Effector memory CD4-positive, alpha-beta T cell (primary cell): ENCODE measurements at places on chromosomes 4 and X.

DNA sequence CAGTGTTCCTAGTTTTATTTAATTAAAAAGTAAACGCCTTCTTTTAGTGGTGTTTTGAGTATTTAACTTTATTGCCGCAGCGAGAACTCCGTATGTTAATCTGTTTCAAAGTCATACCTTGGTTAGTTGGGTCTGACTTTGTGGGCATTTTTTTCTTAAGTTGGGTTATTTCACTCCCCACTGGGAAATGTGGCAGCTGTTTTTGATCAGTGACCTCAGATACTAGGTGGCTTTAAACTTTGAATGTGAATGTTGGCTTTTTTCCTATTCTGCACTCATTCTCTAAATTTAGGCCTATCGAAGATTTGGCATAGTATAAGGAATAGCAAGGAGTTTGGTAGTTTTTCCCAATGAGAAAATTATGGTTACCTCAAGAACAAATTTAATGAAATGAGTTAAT lies 85.9 kb downstream of the FIP1L1 start:
- no peak for DNase-seq
- no peaks in the 10 kb centered on the region for H3K4me1 ChIP-seq
- peaks cover 16% of the 10 kb centered on the region for H3K36me3 ChIP-seq

DNA sequence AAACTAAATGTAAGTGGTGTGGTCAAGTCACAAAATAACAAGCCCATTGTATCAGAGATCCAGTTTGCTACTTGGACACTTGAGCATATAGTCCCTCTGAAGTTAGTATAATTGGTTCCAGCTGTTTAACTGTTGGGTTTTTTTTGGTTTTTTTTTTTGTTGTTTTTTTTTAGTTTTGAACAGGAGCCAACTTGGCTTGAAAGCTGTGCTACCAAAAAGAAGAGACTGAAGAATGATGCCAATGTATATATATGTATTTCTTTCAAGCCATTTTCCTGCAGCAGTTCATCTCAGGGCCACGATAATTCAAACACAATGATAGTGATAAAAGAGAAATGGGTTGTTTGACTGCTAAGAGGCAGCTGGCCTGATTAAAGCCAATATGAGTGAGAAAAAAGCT lies 138.3 kb downstream of the PCDH18 start:
- no peak for DNase-seq
- no peaks in the 10 kb centered on the region for H3K27me3 ChIP-seq
- no peaks in the 10 kb centered on the region for H3K4me1 ChIP-seq
- no peak overlapping the region for H3K27ac ChIP-seq

GRCh38 chr4:89723096-89723495 lies 113.9 kb downstream of the SNCA start:
- no peaks in the 10 kb centered on the region for H3K4me1 ChIP-seq
- no peak overlapping the region for H3K4me3 ChIP-seq
- H3K27ac ChIP-seq = no peak overlapping the region

- no peaks in the 10 kb centered on the region for H3K36me3 ChIP-seq
- H3K4me3 ChIP-seq = peak overlapping the region; percentile 51
- peak overlapping the region; percentile 35 for H3K27ac ChIP-seq
- no peaks in the 10 kb centered on the region for H3K27me3 ChIP-seq
Measured at GRCh38 chr4:77193046-77193445, 36.0 kb downstream of the CCNG2 start.

DNA sequence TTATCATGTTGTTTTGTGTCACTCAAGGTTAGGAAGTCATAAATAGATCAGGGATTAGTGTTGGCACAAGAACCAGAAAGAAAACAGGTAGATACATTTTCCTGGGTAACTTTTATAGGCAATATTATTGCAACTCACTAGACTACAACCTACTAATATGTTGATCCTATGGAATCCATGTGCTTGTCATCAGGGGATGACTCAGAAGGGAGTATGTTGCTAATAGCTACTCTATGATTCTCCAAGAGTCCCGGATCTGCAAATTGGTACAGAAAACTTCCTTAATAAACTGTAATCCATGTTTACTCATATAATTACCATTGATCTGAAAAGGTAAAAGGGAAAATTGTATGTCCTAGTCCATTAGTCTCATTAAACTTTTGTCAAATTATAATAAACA lies 11.7 kb upstream of the GNRHR start:
- H3K27ac ChIP-seq = no peak overlapping the region
- no peaks in the 10 kb centered on the region for H3K36me3 ChIP-seq
- no peaks in the 10 kb centered on the region for H3K27me3 ChIP-seq

- H3K36me3 ChIP-seq = no peaks in the 10 kb centered on the region
- no peak overlapping the region for H3K27ac ChIP-seq
- no peaks in the 10 kb centered on the region for H3K27me3 ChIP-seq
- no peak for DNase-seq
- H3K4me1 ChIP-seq = no peaks in the 10 kb centered on the region
Measured at GRCh38 chrX:21986596-21986995, 45.5 kb upstream of the PHEX start.

GRCh38 chr4:74665876-74666275 lies 128.4 kb downstream of the BTC start:
- DNase-seq = no peak
- H3K36me3 ChIP-seq = no peaks in the 10 kb centered on the region
- no peak overlapping the region for H3K4me3 ChIP-seq
- H3K27me3 ChIP-seq = no peaks in the 10 kb centered on the region
- no peaks in the 10 kb centered on the region for H3K4me1 ChIP-seq

GRCh38 chr4:105627620-105628019 lies 75.2 kb downstream of the ARHGEF38 start:
- no peak for DNase-seq
- H3K27me3 ChIP-seq = no peaks in the 10 kb centered on the region
- no peaks in the 10 kb centered on the region for H3K4me1 ChIP-seq

DNA sequence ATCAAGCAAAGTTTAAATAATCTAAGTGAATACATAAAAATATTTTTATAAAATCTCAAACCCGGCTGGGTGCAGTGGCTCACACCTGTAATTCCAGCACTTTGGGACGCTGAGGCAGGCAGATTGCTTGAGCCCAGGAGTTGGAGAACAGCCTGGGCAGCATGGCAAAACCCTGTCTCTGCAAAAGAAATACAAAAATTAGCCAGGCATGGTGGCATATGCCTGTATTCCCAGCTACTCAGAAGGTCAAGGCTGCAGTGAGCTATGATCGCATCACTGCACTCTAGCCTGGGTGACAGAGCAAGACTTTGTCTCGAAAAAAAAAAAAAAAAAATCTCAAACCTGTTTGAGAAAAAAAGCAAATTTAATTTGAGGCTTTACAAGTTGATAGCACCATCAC lies 96.9 kb upstream of the GPR34 start:
- no peak overlapping the region for H3K4me3 ChIP-seq
- H3K27me3 ChIP-seq = no peaks in the 10 kb centered on the region
- H3K27ac ChIP-seq = no peak overlapping the region
- DNase-seq = no peak
- no peaks in the 10 kb centered on the region for H3K36me3 ChIP-seq

- no peaks in the 10 kb centered on the region for H3K36me3 ChIP-seq
- H3K27ac ChIP-seq = no peak overlapping the region
- no peak overlapping the region for H3K4me3 ChIP-seq
- DNase-seq = no peak
Measured at GRCh38 chr4:100870940-100871772, 353.3 kb upstream of the EMCN start.

GRCh38 chr4:182877326-182877883 lies 39.8 kb downstream of the DCTD start:
- no peak overlapping the region for H3K27ac ChIP-seq
- no peak for DNase-seq
- no peak overlapping the region for H3K4me3 ChIP-seq
- H3K27me3 ChIP-seq = no peaks in the 10 kb centered on the region
- H3K36me3 ChIP-seq = no peaks in the 10 kb centered on the region

DNA sequence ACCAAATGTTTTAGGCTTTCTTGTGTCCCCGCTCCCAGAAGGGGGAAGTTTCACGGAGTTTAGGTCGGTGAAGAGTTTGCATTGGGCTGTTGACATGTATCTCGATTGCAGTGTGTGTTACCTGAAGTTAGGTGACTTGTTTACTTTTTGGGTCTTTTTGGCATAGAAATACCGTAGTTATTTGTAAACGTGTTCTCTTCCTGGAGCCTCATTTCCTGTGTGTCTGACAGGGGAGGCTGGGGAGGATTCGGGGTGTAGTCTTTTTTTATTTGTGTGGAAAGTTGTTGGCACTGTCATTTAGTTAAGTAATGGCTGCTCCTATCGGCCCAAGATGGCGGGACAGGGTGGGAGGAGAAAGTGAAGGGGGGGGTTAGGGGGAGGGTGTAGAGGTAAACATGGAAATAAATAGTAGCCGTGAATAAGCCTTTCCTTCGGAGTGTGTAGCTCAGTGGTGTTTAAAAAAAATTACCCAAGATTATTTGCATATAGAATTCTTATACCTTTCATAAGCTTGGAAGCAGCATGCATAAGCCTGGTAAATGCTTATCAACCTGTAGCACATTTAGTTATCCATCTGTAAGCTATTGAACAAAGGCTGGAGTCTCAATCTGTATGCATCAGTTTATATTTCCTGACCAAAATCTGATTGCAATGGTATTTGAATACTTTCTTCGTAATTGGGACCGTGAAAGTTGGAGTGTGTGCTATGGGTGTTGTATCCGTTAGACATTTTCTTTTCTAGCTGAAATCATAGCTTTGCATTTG lies 1.6 kb downstream of the KDM6A start:
- peak overlapping the region; percentile 92 for H3K4me3 ChIP-seq
- no peaks in the 10 kb centered on the region for H3K4me1 ChIP-seq
- no peaks in the 10 kb centered on the region for H3K36me3 ChIP-seq
- H3K27ac ChIP-seq = peak overlapping the region; percentile 88
- no peaks in the 10 kb centered on the region for H3K27me3 ChIP-seq

GRCh38 chr4:1592709-1593417 lies 91.2 kb downstream of the FAM53A start:
- no peak overlapping the region for H3K4me3 ChIP-seq
- DNase-seq = no peak
- no peaks in the 10 kb centered on the region for H3K36me3 ChIP-seq

DNA sequence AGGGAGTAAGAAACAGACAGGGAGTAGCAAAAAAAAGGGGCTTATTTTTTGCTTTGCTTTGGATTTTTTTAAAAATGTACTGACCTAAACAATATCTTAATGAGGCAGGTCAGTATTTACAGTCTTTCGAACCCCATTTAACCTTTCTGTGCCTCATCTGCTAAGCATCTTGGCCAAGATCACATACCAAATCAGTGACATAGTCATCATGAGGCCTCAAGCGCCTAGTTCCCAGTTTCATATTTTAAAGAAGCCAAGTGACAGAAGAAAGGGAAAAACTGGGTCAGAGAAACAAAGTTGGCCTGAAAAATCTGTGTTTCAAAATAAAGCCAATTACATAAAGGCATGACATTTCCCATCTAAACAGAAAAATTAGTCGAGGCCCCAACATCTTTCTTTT lies 94.6 kb upstream of the WDR44 start:
- no peak overlapping the region for H3K27ac ChIP-seq
- H3K36me3 ChIP-seq = no peaks in the 10 kb centered on the region
- no peak overlapping the region for H3K4me3 ChIP-seq
- no peaks in the 10 kb centered on the region for H3K27me3 ChIP-seq

DNA sequence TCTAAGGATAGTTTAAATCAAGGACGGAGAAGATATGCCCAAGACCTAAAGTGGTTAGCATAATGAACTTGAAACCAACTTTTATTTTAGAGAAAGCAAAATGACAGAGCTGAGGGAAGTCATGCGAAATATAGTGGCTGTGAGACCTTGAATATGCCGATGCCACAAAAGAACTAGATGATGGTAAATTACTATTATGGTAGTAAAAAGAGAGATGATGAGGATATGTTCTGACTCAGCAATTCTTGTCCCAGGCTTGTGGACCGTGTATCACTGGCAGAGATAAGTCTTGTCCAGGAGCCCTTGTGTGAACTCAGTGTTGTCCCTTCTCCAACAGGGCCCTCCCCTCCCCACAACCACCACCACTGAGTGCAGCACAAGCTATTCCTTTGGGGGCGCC lies 1605.6 kb upstream of the TENM3 start:
- no peak for DNase-seq
- no peaks in the 10 kb centered on the region for H3K4me1 ChIP-seq
- no peak overlapping the region for H3K27ac ChIP-seq

DNA sequence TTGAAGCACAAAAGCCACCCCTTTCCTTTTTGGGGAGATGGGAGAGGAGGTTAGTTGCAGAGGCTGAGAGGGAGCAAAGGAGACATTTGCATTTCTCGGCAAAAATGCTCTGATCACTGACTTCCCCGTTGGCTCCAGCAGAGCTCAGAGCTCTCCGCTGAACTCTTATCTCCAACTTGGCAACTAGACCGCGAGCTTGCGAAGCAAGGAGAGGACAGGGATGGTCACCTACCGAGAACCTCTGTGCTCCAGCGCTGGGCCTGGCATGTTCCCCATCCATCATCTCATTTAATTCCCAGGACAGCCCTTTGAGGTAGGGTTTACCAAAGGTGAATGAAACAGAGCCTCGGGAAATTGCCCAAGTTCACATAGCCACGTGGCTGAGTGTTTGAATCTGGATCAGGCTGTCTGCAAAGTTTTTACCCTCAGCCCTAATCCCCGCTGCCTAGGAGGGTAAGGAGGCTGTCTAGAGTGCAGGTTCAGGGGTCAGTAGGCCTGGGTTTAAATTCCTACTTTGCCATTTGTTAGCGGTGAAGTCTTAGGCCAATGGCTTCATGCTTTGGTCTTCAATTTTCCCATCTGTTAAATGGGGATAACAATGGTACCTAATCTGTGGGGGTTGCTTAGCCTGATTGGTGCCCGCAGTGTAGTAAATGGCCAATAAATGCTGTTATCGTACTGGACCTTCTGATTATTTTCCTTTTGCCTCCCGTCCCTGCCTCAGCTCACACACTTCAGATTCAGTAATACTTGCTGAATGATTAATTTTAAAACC lies 3.8 kb upstream of the CITED1 start:
- peaks cover 28% of the 10 kb centered on the region for H3K4me1 ChIP-seq
- H3K4me3 ChIP-seq = no peak overlapping the region
- H3K27ac ChIP-seq = no peak overlapping the region
- peaks cover 50% of the 10 kb centered on the region for H3K27me3 ChIP-seq
- DNase-seq = no peak

GRCh38 chrX:38806875-38807621 lies 5.8 kb downstream of the MID1IP1 start:
- H3K36me3 ChIP-seq = no peaks in the 10 kb centered on the region
- peaks cover 20% of the 10 kb centered on the region for H3K4me1 ChIP-seq
- no peaks in the 10 kb centered on the region for H3K27me3 ChIP-seq

DNA sequence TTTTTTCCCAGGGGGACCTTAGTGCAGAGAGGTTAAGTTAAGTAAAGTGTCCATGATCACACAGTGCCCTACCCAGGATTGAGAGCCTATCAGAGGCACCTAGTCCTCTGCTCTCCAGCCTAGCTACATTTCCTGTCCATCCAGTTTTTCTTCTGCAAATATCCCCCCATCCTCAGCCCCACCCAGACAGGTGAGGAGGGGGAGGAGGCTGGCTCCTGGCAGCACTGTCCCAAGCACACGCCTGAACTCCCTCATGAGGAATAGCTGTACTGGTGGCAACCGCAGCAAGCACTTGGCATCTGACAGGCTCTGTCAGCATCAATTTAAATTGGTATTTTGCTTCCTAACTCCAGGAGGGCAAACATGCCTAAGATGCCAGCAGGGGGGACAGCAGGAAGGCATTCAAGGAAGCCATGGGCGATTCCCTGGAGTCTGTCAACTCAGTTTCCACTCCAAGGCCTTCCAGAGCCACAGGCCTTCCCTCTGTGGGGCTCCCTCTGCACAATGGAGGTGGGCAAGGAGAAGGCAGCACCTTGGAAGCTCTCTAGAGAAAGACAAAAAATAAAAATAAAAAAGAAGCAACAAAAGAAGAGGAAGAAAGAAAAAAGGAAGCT lies 6.4 kb upstream of the FRMPD3 start:
- H3K27ac ChIP-seq = no peak overlapping the region
- no peaks in the 10 kb centered on the region for H3K36me3 ChIP-seq
- no peaks in the 10 kb centered on the region for H3K4me1 ChIP-seq
- H3K27me3 ChIP-seq = no peaks in the 10 kb centered on the region
